ENCODE measurements at places on chromosomes 12 and 14. TPM values are rescaled to one million over a fixed set of nuclear protein-coding genes. Genes with fewer than 3 reads are reported as not detected.
A peak's percentile ranks its signal among the peaks of the same experiment; 100 is the strongest.

GRCh38 chr12:14902465-14902864 lies 16.8 kb upstream of the MGP start:
- no peaks in the 10 kb centered on the region for H3K27me3 ChIP-seq
- H3K4me1 ChIP-seq = no peaks in the 10 kb centered on the region
- no peak for DNase-seq

Gene FOXM1
- 7.3 TPM for total RNA-seq

DNA sequence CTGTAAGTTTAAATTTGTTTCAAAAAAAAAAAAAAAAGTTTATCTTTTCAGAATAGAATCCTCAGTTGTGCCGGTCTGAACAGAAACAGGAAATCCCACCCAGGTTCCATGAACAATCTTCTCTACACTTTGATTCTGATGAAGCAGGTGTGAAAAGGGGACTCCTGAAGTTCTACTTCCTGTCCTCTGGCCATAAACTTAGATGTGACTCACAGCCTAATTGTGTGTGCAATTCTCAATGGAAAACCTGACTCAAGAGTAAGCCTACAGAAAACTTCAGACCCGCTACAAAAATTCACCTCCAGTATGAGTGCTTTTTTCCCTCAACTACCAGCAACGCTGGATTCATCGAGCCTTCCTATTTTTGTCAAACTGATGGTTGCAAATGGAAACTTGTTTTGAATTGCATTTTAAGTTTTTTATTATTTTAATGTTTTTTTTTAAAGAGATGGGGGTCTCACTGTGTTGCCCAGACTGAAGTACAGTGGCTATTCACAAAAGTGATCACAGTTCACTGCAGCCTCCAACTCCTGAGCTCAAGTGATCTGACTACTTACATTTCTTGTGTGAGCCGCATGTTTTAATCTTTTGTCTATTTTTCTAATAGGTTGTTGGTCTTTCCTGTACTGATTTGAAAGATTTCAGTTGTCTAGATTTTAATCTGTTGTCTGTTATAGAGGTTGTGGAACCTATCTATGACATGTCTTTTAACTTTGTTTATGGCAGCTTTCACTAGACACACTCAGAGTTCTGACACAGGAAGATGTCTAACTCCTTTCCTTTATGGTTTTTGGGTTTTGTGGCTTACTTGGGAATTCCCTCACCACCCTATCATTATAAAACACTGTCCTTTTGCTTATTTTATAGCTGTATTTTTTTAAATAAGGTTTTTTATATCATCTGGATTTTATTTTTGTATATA lies 37.6 kb downstream of the ATG14 start:
- H3K4me1 ChIP-seq = no peaks in the 10 kb centered on the region
- no peak overlapping the region for H3K4me3 ChIP-seq
- H3K27me3 ChIP-seq = no peaks in the 10 kb centered on the region
- DNase-seq = no peak
- no peak overlapping the region for H3K27ac ChIP-seq

Gene DDX23
- total RNA-seq = 62.4 TPM

GRCh38 chr12:6062757-6063735 lies 61.4 kb downstream of the VWF start:
- no peaks in the 10 kb centered on the region for H3K27me3 ChIP-seq
- peaks cover 10% of the 10 kb centered on the region for H3K4me1 ChIP-seq
- H3K36me3 ChIP-seq = no peaks in the 10 kb centered on the region
- DNase-seq = peak; percentile 34
- no peak overlapping the region for H3K27ac ChIP-seq

- H3K4me3 ChIP-seq = no peak overlapping the region
- peak; percentile 86 for DNase-seq
- peak overlapping the region; percentile 24 for H3K27ac ChIP-seq
- no peaks in the 10 kb centered on the region for H3K36me3 ChIP-seq
- H3K4me1 ChIP-seq = peaks cover 22% of the 10 kb centered on the region
These were observed 42.2 kb downstream of the TAOK3 start for GRCh38 chr12:118330421-118331018.

GRCh38 chr12:111168009-111168900 lies 200.6 kb downstream of the PHETA1 start:
- no peaks in the 10 kb centered on the region for H3K4me1 ChIP-seq
- no peak overlapping the region for H3K27ac ChIP-seq
- no peaks in the 10 kb centered on the region for H3K36me3 ChIP-seq
- H3K4me3 ChIP-seq = no peak overlapping the region
- H3K27me3 ChIP-seq = no peaks in the 10 kb centered on the region

DNA sequence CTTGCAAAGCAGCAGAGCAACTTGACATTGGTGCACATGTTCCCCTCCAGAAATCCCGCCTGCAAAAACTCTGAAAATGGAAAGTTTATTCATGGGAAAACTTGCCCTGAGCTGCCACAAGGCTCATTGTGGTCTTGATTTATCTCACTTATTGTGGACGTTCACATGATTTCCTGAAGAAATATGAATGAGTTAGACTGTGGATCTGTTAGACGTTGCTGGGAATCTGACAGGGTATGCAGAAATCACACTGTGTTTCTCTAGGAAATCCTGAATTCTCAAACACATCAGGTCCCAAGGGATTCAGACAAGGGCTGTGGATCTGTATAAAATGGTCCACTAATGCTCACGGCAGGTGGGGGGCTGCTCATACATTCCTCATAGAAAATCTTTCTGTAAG lies 72.2 kb downstream of the EID3 start:
- H3K27ac ChIP-seq = no peak overlapping the region
- no peaks in the 10 kb centered on the region for H3K27me3 ChIP-seq
- no peaks in the 10 kb centered on the region for H3K36me3 ChIP-seq
- H3K4me1 ChIP-seq = peaks cover 3% of the 10 kb centered on the region
- H3K4me3 ChIP-seq = no peak overlapping the region

Gene EIF2S3B
- 1.8 TPM for total RNA-seq

Gene FGD4
- 2.3 TPM for total RNA-seq

DNA sequence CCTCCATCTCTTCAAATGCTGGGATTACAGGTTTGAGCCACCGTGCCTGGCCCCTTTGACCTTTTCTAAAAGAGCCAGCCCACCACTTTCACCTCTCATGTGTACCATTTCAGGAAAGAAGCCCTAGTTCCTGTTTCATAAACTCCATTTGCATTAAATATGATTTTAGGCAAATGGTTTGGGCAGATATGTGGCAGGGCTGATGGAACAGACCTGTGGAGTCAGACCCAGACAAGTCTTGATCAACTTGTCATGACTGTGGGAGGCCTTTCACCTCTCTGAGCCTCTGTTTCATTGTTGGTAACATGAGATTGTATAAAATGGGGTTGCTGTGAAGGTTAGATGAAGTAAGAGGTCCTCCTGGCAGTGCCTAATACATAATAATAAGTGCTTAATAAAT lies 5.2 kb upstream of the MAP3K9 start:
- H3K27ac ChIP-seq = no peak overlapping the region
- no peaks in the 10 kb centered on the region for H3K36me3 ChIP-seq
- no peak overlapping the region for H3K4me3 ChIP-seq
- DNase-seq = no peak

GRCh38 chr14:85620947-85621346 lies 91.0 kb downstream of the FLRT2 start:
- DNase-seq = no peak
- H3K4me1 ChIP-seq = no peaks in the 10 kb centered on the region

DNA sequence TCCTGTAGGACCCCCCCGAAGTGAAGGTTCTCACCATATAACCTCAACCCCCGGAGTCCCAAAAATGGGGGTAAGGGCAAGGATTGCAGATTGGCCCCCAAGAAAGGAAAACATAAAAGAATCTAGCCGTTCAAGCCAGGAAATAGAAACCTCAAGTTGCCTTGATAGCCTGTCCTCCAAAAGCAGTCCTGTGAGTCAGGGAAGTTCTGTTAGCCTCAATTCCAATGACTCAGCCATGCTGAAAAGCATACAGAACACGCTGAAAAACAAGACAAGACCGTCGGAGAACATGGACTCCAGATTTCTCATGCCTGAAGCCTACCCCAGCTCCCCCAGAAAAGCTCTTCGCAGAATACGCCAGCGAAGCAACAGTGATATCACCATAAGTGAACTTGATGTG lies 344.2 kb upstream of the RGS6 start:
- peaks cover 9% of the 10 kb centered on the region for H3K4me1 ChIP-seq
- peak overlapping the region; percentile 4 for H3K27ac ChIP-seq
- H3K27me3 ChIP-seq = no peaks in the 10 kb centered on the region
- no peak overlapping the region for H3K4me3 ChIP-seq
- H3K36me3 ChIP-seq = no peaks in the 10 kb centered on the region

DNA sequence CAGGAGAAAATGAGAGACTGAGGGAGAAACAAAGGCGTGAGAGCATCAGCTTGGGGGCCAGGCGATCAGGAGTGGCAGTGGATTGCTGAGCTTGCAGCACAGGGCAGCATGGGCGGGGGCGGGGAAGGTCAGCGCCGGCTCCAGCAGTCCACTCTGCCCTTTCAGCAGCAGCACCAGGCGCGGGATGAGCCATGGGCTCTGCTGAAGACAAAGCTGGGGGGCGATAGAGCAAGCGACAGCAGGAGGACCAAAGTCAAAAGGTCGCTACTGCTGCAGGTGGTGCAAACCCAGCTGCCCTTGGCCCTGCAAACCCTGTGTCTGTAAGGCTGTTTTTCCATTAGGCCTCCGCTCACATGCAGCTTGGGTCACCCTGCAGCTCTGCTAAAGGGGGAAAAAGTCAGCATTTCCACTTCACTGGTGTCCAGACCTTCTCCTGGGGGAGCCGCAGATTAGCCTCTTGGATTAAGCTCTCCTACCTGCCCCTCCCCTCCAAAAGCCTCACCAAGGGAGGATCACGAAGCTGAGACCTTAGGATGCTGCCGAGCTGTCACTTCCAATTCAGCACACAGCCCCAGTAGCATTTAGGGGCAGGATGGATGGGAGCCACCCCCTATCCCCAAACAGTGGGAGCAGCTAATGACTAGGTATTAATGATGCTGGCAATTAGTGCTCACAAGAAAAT lies 204.8 kb downstream of the DPF3 start:
- no peak overlapping the region for H3K27ac ChIP-seq
- H3K4me3 ChIP-seq = no peak overlapping the region
- no peaks in the 10 kb centered on the region for H3K27me3 ChIP-seq
- DNase-seq = no peak
- peaks cover 15% of the 10 kb centered on the region for H3K36me3 ChIP-seq

GRCh38 chr14:54776361-54777001 lies 126.1 kb downstream of the GCH1 start:
- peaks cover 12% of the 10 kb centered on the region for H3K36me3 ChIP-seq
- peaks cover 45% of the 10 kb centered on the region for H3K4me1 ChIP-seq
- peak; percentile 68 for DNase-seq
- H3K4me3 ChIP-seq = no peak overlapping the region

GRCh38 chr12:69123311-69123710 lies 116.1 kb upstream of the CPSF6 start:
- H3K4me1 ChIP-seq = no peaks in the 10 kb centered on the region
- H3K27me3 ChIP-seq = peaks cover 2% of the 10 kb centered on the region
- no peak for DNase-seq

GRCh38 chr14:91580876-91581577 lies 70.9 kb upstream of the PPP4R3A start:
- no peaks in the 10 kb centered on the region for H3K36me3 ChIP-seq
- H3K4me3 ChIP-seq = no peak overlapping the region
- H3K27me3 ChIP-seq = peaks cover 3% of the 10 kb centered on the region
- no peak overlapping the region for H3K27ac ChIP-seq

- no peaks in the 10 kb centered on the region for H3K27me3 ChIP-seq
- no peak overlapping the region for H3K27ac ChIP-seq
- H3K4me3 ChIP-seq = no peak overlapping the region
- peak; percentile 26 for DNase-seq
These were observed 72.8 kb upstream of the ABCD2 start for GRCh38 chr12:39692258-39692853.

Gene CIDEB
- total RNA-seq = 0.51 TPM

- no peak overlapping the region for H3K4me3 ChIP-seq
- DNase-seq = no peak
- H3K27me3 ChIP-seq = no peaks in the 10 kb centered on the region
- H3K4me1 ChIP-seq = no peaks in the 10 kb centered on the region
These were observed 24.0 kb upstream of the CLEC4E start for GRCh38 chr12:8564656-8565055.

GRCh38 chr14:99546234-99546879 lies 57.6 kb downstream of the CCDC85C start:
- H3K27me3 ChIP-seq = no peaks in the 10 kb centered on the region
- DNase-seq = no peak
- no peak overlapping the region for H3K4me3 ChIP-seq
- H3K36me3 ChIP-seq = no peaks in the 10 kb centered on the region

DNA sequence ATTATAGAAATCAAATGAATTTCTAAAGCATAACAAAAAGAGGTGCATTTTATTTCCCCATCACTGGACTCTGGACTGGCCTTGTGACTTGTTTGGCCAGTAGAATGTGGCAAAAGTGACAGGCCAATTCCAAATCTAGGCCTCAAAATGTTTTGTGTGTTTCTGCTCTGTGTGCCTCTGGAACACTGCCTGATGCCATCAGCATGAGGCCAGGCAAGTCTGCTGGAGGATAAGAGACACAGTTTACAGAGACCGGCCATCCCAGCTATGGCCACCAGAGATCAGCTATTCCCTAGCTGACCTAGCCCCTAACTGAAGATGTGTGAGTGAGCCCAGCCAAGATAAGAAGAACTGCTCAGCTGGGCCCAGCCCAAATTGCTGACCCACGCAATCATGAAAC lies 32.9 kb downstream of the ASCL1 start:
- no peaks in the 10 kb centered on the region for H3K27me3 ChIP-seq
- DNase-seq = no peak
- no peak overlapping the region for H3K4me3 ChIP-seq
- no peaks in the 10 kb centered on the region for H3K4me1 ChIP-seq
- no peak overlapping the region for H3K27ac ChIP-seq

GRCh38 chr14:50091240-50091913 lies 25.0 kb downstream of the VCPKMT start:
- no peaks in the 10 kb centered on the region for H3K27me3 ChIP-seq
- no peak overlapping the region for H3K4me3 ChIP-seq
- no peaks in the 10 kb centered on the region for H3K4me1 ChIP-seq
- no peak for DNase-seq

DNA sequence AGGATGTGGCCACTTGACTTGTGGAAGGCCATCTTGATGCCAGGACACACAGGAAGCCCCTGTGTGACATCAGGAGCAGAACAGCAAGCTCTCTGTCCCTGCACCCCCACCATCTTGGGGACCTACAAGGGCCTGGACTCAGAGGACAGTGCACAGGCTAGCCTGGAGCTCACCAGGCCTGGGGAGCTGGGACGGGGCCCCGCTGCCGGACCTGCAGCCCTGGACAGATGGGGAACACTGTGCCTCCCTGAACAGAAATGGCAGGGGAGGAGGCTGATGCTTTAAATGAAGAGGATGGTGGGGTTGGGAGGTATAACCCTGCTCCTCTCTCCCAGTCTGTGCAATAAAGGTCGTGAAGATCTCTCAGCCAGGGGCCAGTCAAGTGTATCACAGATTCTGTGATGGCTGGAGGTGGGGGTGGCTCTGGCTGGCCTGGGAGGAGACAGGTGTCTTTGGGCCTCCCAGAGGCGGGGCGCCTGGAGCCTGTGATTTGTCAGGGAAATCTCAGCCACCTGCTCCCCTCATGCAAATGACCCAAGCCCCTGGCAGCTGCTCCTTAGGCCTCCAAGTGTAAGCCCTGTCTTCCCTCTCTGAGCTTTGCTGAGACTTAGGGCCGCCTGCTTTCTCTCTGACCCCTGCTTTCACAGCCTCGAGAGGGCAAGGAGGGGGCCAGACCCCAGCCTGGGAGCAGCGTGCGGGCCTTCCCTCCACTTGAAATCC lies 1.1 kb upstream of the GNB3 start:
- H3K4me1 ChIP-seq = no peaks in the 10 kb centered on the region
- no peak overlapping the region for H3K27ac ChIP-seq
- no peaks in the 10 kb centered on the region for H3K27me3 ChIP-seq
- H3K4me3 ChIP-seq = no peak overlapping the region
- H3K36me3 ChIP-seq = peaks cover 27% of the 10 kb centered on the region
